ENCODE measurements at places on chromosomes 12 and 14.
A peak's percentile ranks its signal among the peaks of the same experiment; 100 is the strongest.

DNA sequence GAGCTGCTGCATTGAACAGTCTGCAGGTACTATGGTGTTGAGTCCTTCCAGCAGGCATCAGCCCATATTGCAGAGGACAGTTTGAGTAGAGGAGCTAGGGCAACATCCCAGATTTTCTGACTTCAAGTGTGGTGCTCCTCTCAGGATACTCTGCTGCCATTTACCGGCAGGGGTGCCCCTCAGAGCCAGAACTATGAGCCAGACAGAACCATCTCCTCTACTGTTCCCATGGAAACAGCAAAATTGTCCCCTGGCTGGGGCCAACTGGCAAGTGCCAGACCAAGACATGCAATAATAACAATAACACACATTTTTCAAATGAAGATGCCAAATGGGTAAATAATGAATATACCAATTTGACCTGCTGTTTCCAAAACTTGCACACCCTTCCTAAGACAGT, 102.9 kb downstream of the ADCK1 start:
- DNase-seq = no peak

DNA sequence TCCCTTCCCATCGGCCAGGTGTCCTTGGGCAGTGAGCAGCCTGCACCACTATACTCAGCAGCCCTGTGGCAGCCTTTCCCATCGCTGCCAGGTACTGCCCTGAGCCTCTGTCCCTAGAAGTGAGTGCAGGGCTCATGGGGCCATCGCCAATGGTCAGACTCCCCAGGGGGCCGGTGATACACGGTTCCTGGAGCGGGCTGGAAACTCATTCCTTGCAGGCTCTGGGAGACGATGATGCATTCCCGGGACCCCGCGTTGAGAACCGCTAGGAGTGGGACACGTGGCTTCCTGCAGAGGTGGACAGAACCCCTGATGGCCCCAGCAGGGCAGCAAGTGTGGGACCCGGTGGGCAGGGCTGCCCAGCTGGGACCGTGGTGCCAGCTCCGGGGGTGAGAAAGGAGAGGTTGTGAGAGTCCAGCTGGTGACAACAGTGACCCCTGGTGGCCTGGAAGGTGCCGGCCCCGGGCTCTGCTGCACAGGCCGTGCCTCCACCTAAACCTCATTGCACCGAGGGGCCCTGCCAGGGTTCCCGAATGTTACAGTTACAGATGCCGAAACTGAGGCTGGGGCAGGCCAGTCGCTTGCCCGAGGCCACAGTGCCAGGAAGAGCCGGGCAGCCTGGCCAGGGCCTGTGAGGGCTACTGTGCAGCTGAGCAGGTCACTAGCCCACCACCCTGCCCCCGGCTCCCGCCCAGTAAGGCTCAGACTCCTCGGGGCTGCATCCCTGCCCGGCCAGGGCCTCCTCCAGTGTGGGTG, 33.8 kb downstream of the FBRSL1 start:
- DNase-seq = peak; percentile 13

- DNase-seq = no peak
Measured at GRCh38 chr14:93107453-93107852, 8.3 kb downstream of the ITPK1 start.

GRCh38 chr12:84537666-84538065, 374.9 kb downstream of the SLC6A15 start:
- no peak for DNase-seq

- DNase-seq = no peak
Measured at GRCh38 chr14:72518809-72519377, 375.0 kb downstream of the DPF3 start.

DNA sequence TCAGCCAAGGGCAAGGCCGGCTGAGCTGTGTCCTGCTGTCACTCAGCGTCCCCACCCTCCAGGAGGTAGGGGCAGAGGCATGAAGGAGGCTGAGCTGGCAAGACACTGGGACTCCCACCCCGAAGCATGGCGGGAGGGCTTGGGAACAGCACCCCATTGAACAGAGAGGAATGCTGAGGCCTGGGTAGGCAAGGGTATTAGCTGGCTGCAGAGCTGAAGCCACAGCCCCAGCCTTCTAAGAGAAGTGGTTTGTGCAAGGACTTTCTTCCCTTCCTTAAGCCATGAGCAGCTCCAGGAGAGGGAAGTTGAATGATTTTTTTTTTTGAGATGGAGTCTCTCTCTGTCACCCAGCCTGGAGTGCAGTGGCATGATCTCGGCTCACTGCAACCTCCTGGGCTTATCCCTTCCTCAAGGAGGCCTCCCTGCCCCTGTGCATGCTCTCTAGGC, 6.6 kb upstream of the CFAP73 start:
- no peak for DNase-seq

DNA sequence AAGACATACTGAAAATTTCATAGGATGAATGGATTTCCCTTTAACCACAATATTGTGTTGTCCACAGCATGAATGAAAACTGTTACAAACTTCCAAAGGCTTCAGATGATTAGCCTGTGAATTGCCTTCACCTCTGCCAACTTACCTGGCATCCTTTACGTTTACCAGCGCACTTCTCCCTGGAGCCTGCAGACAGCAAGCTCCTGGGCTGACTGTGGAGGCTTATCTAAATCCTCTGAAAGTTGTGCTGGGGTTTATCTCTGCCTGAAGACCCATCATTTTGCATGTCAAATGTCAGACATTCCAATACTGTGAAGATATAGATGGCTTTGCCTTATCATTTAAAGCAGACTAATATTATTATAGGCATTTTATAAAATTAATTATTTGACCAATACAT, 403.0 kb downstream of the SYT1 start:
- DNase-seq = no peak

GRCh38 chr12:38161123-38162000, 155.2 kb upstream of the ALG10B start:
- no peak for DNase-seq

DNA sequence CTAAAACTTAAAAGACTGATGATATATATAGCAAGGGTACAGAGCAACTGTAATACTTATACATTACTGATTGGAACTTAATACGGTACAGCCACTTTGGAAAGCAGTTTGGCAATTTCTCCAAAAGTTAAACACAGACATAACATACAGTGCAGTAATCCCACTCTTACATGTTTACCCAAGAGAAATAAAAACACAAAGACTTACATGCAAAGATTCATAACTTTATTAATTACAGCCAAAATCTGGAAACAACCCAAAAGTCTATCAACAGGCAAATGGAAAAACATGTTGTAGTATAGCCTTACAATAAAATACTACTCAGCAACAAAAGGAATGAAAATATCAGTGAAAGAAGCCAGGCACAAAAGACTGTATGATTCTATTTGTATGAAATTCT, 84.6 kb downstream of the GARIN6 start:
- no peak for DNase-seq

- no peak for DNase-seq
Measured at GRCh38 chr14:22978981-22979671, 3.2 kb downstream of the AJUBA start.

DNA sequence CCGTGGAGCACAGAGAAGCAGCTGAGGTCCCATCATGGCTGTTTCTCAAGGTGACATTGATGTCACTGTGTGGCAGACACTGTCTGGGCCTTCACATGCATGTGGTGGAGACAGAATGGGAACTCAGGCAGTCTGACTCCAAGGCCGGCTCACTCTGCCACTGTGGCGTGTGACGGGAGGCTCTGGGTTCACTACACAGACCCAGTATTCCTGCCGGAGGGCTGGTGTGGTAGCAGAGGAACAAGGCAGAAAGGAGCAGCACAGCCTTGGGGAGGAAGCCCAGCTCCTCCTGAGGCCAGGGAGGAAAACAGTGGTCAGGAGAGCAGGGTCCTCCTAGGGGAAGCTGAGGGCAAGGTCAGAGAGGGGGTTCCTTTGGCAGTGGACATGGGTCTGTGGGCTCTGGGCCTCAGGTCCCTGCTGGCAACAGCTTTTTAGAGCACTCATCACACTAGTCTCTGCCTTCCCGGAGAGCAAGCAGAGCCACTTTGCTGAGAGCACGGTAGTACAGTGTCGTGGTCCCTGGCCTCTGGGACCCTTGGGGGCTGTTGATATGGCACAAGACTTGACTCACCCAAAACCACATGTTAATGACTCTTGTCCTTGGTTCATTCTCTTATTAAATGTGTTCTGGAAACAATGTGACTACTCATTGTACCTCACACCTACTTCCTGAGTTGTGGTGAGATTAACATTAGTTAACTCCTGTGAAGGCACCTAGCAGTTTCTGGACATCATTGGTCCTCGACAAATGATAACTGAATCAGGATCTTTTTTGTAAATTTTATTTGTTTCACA, 21.3 kb downstream of the DCAF4 start:
- no peak for DNase-seq

GRCh38 chr12:116598311-116599284, 39.4 kb downstream of the MAP1LC3B2 start:
- no peak for DNase-seq

All from NCI-H2081 (cell line).